GM23338 (cell line): ENCODE measurements at places on chromosomes 7 and 10.
A peak's percentile ranks its signal among the peaks of the same experiment; 100 is the strongest.

DNA sequence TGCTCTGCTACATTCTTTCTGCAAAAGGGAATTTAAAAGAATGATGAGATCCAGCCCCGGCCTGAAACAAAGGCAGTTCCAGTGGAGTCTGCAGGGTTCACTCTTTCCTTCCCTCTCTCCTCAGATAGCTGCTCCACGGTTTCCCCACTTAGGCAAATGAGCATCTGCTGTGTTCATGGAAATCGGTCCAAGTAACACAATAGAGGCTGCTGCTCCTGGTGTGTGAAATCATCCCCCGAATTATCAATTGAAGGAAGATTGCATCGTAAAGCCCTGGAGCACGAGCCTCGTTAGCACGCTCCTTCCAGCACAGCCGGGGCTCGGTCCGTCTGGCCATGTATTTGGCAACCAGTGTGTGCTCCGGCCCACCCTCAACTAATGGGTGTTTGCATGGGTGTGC is 108.3 kb upstream of the DPP6 start:
- peaks cover 11% of the 10 kb centered on the region; the same call in 1 of the 2 replicates for H3K36me3 ChIP-seq
- H3K4me3 ChIP-seq, result no peak overlapping the region
- H3K4me1 ChIP-seq, result no peaks in the 10 kb centered on the region
- no peaks in the 10 kb centered on the region for H3K27me3 ChIP-seq
- H3K27ac ChIP-seq, result no peak overlapping the region

DNA sequence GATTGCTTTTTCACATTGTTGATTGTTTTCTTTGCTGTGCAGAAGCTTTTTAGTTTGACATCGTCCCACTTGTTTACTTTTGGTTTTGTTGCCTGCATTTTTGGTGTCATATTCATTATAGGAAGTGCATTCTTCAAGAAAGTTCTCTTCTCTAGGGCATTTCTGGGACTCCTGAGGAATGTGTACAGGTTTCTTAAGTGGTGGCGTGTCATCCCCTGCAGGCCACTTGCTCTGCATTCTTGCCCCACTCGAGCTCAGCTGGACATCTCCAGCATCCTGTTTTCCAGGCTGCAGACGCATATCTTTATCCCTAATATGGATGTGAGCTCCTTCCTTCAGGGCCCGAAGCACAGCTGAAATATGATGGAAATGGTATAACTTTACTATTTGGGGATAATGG is 255.6 kb upstream of the HABP2 start:
- DNase-seq, result no peak
- no peak overlapping the region for H3K4me3 ChIP-seq
- no peaks in the 10 kb centered on the region; the same call in 1 of the 2 replicates for H3K4me1 ChIP-seq
- no peaks in the 10 kb centered on the region for H3K27me3 ChIP-seq
- no peaks in the 10 kb centered on the region for H3K36me3 ChIP-seq

GRCh38 chr7:19407270-19407669 is 262.0 kb upstream of the FERD3L start:
- no peak overlapping the region for H3K4me3 ChIP-seq
- H3K36me3 ChIP-seq, result no peaks in the 10 kb centered on the region
- peaks cover 19% of the 10 kb centered on the region for H3K4me1 ChIP-seq
- no peak overlapping the region for H3K27ac ChIP-seq
- no peak for DNase-seq

DNA sequence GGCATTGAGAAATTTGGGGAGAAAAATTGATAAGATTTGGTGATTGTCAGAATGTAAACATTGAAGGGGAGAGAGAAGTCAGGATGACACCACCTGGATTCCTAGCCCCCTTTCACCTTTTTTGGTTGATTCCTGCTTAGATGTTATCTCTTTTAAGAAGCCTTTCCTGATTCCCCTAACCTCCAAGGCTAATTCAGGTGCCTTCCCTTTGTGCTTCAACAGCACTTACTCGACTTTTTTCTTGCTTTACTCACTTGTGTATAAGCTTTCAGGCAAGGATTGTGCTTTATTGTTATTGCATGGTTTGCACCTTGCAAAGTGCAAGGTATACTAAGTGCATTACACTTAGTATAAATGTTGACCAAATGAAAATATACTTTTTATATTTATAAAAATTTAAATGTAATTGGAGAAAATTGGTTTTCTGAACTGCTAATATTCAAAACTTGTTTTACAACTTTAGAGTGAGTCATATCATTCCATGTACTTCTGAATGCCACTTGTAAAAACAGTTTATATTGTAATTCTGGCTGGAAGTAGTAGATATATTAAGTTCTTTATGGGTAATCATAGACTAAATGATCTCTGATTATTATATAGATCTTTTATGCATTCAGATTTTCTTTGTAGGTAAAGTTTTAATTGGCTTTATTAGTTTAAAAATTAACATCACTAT is 13.2 kb downstream of the SHOC2 start:
- H3K4me3 ChIP-seq, result no peak overlapping the region
- peaks cover 18% of the 10 kb centered on the region for H3K4me1 ChIP-seq
- DNase-seq, result no peak
- H3K27ac ChIP-seq, result no peak overlapping the region
- H3K27me3 ChIP-seq, result no peaks in the 10 kb centered on the region

GRCh38 chr7:81234896-81235295 is 316.0 kb upstream of the SEMA3C start:
- H3K4me1 ChIP-seq, result peaks cover 9% of the 10 kb centered on the region; the same call in 1 of the 2 replicates
- H3K27ac ChIP-seq, result no peak overlapping the region
- H3K27me3 ChIP-seq, result no peaks in the 10 kb centered on the region
- H3K4me3 ChIP-seq, result no peak overlapping the region
- no peaks in the 10 kb centered on the region for H3K36me3 ChIP-seq
- DNase-seq, result no peak

DNA sequence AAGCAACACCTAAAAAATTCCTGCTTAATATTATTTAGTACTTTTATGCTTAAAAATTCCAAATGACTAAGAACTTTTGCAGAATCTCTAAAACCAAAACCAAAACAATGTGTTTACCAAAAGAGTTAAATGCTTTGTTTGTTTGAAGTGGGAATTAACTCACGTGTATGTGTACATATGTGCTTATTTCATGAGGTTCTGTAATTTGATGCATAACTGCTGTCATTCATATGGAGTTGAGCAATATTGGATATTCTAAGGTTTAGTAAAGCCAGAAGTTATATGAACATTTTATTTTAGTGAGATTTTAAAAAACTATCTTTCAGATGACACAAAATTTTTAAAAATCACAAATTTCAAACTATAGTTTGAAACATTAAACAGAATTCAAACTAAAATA is 157.1 kb downstream of the PIP4K2A start:
- no peak for DNase-seq

DNA sequence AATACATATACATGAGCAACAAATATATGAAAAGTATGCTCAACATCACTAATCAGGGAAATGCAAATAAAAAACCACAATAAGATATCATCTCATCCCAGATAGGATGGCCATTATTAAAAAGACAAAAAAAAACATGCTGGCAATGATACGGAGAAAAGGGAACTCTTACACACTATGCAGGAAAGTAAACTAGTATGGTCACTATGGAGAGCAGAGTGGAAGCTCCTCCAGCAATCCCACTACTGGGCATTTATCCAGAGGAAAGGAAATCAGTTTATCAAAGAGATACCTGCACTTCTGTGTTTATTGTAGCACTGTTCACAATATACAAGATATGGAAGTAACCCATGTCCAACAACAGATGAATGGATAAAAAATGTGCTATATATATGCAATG is 217.5 kb downstream of the SDK1 start:
- H3K36me3 ChIP-seq, result no peaks in the 10 kb centered on the region
- peaks cover 10% of the 10 kb centered on the region; the same call in 1 of the 2 replicates for H3K4me1 ChIP-seq
- H3K27ac ChIP-seq, result no peak overlapping the region
- no peaks in the 10 kb centered on the region for H3K27me3 ChIP-seq

- H3K27ac ChIP-seq, result no peak overlapping the region
- no peak overlapping the region for H3K4me3 ChIP-seq
- no peaks in the 10 kb centered on the region for H3K4me1 ChIP-seq
- peaks cover 43% of the 10 kb centered on the region for H3K36me3 ChIP-seq
- DNase-seq, result no peak
Observed at GRCh38 chr7:98970016-98970615, 91.8 kb downstream of the TRRAP start.

DNA sequence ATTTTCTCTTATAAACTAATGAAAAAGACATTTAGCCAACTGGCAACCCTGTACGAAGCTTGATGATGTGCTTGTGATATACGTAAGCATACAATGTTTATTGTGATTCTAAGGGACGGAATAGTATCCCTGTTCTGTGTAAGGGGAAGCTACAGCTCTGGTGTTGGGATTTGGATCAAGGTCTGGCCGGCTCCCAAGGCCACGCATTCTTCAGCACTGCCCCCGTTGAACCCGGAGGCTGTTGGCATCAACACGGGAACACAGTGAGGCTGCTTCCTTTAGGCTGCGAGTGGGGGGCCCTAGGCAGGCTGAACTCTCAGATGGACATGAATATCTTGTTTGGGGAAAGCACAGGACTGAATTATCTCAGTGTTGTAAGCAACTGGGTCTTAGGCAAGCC is 180.6 kb downstream of the CAMK1D start:
- no peaks in the 10 kb centered on the region for H3K4me1 ChIP-seq
- DNase-seq, result no peak
- no peaks in the 10 kb centered on the region for H3K36me3 ChIP-seq

DNA sequence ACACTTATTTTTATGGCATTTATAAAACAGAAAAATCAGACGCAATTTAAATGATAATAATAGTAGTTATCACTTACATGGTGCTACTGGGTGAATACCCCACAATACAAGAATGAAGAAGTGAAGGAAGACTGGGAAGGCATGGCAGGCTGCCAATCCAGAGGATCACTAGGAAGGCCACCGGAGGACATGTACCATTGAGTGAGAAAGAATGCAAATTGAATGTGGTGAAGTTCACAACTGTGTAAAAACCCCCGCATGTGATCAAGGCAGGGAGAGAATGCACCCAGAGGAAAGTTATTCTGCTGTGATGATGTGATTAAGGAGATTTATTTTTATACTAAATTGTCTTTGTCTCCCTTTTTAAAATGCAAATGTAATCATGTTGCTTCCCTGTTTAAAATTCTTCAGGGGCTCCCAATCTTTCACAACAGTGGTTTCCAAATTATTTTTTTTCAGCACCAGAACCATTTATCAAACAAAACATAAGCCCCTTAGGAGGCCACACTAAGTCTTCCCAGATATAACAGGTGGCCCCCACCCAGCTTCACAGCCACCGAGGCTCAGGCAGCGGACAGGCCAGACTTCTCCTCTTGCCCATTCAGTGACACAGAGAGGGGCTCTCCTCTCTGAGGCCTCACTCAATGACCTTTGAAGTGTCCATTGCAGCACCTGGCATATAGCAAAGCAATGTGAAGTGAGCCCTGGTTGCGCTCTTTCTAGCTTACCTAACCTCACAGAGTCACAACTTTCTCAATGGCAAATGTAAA is 59.6 kb downstream of the FRMPD2 start:
- DNase-seq, result no peak
- no peak overlapping the region for H3K27ac ChIP-seq
- no peaks in the 10 kb centered on the region for H3K27me3 ChIP-seq
- H3K4me3 ChIP-seq, result no peak overlapping the region

DNA sequence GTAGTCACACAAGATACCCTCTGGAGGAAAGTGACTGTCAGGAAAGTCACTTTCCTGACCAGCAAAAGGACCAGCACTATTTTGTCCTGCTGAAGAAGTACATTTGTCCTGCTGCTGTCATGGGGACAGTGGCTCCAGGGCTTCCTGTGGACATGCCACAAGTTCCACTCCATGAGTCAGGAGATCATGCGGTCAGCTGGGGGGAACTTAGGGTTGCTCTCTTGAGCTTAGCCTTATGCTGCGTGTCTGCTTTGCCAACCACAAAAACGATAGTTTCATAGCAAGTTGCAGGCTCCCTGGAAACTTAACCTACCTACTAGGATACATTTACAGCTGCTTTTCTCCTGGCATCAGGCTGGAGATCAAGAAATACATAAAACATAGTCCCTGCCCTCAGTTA is 19.8 kb upstream of the ALOX5 start:
- DNase-seq, result no peak
- H3K27ac ChIP-seq, result no peak overlapping the region
- no peaks in the 10 kb centered on the region for H3K27me3 ChIP-seq
- no peaks in the 10 kb centered on the region for H3K36me3 ChIP-seq

DNA sequence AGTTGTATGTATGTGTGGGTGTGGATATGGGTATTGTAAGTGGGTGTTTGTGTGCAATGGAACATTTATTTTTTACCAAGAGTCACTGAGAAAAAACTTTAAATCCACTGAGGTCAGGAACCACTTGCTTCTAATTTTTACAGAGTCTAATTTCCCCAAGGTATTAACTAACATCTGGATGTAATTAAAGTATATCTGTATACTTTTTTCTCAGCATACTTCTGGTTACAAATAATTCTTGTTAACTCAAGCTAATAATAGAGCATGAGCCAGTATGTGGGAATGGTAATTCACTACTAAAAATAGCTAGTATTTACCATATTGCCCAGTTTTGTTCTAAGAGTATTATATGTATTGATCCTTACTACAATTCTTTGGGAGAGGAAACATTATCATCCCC is 24.6 kb upstream of the STEAP4 start:
- no peaks in the 10 kb centered on the region for H3K36me3 ChIP-seq
- H3K4me1 ChIP-seq, result no peaks in the 10 kb centered on the region
- H3K27me3 ChIP-seq, result no peaks in the 10 kb centered on the region
- no peak overlapping the region for H3K4me3 ChIP-seq
- no peak for DNase-seq

DNA sequence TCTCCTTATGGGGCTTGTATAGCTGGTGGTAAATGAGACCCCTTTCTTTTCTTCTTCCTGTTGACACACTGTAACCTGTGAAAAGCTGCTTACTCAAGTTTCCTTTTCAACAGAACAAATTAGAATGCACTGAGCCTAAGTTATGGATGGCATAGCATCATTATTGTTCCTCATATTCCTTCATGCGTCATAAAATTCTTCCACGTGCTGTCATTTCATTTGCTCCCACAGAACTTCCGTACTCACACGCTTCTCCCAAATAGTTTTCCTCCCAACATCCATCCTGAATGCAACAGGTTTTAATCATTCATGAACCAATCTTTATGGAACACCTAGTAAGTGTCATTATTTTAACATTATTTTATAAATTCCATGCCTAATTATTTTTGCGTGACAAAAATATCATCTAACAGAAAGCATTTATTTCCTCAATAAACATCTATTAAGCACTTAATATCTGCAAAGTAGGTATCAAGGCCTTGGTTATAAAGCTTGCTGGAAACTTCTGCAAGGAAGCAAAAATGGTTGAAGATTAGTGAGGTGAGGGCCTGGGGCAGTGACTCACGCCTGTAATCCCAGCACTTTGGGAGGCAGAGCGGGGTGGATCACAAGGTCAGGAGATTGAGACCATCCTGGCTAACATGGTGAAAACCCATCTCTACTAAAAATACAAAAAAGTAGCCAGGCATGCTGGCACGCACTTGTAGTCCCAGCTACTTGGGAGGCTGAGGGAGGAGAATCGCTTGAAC is 18.9 kb upstream of the SEPTIN7 start:
- no peaks in the 10 kb centered on the region for H3K36me3 ChIP-seq
- DNase-seq, result no peak
- no peak overlapping the region for H3K27ac ChIP-seq
- H3K4me3 ChIP-seq, result no peak overlapping the region
- H3K4me1 ChIP-seq, result no peaks in the 10 kb centered on the region

- H3K27me3 ChIP-seq, result no peaks in the 10 kb centered on the region
- H3K4me1 ChIP-seq, result peaks cover 7% of the 10 kb centered on the region; the same call in 1 of the 2 replicates
- peak; percentile 81 for DNase-seq
- no peaks in the 10 kb centered on the region for H3K36me3 ChIP-seq
- H3K4me3 ChIP-seq, result no peak overlapping the region
Observed at GRCh38 chr10:76311752-76312636, 880.6 kb downstream of the LRMDA start.

- H3K27ac ChIP-seq, result no peak overlapping the region
- DNase-seq, result no peak
- H3K4me3 ChIP-seq, result no peak overlapping the region
- H3K27me3 ChIP-seq, result no peaks in the 10 kb centered on the region
- no peaks in the 10 kb centered on the region for H3K36me3 ChIP-seq
Observed at GRCh38 chr10:109019001-109019424, 904.3 kb downstream of the XPNPEP1 start.
